ENCODE measurements at places on chromosomes 1 and 21.

DNA sequence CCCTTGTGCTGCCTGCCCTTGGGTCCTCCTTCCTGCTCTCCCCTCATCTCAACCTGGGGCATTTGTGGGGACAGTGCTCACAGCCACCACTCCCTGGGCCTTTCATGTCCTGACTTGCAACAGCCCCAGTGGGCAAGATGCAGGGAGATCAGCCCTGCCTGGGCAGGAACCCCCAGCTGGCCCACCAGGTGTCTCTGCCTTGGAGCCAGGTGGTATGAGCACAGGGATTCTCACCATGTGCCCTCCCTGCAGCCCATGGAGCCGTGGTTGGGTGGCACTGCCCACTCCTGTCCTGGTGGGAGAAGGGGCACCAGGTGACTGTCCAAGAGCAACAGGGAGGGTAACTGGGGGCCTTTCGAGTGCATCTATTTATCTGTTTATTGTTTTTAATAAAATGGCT is 100.4 kb downstream of the AJAP1 start:
- no peak for DNase-seq

DNA sequence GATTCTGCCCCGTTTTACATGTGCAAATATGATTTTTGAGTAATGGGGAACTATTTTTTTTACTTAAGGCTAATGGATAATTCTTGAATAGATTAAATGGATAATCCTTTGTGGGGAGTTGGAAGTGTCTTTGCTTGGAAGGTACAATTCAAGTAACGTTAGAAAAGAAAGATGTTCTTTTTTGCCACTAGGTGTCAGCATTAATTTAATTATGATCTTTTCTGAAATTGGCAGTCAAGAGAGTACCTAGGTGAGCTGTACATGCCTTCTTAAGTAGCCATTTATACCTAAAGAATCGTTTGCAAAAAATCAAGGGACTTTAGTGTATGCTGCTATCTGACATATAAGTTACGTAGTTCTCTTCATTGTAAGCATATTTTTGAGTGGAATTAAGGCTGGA is 2.2 kb downstream of the FBXO28 start:
- no peak for DNase-seq

GRCh38 chr1:66725885-66726665 is 26.2 kb upstream of the DYNLT5 start:
- DNase-seq, result peak; percentile 29

GRCh38 chr1:92408825-92409224 is 77.9 kb downstream of the GFI1 start:
- no peak for DNase-seq

DNA sequence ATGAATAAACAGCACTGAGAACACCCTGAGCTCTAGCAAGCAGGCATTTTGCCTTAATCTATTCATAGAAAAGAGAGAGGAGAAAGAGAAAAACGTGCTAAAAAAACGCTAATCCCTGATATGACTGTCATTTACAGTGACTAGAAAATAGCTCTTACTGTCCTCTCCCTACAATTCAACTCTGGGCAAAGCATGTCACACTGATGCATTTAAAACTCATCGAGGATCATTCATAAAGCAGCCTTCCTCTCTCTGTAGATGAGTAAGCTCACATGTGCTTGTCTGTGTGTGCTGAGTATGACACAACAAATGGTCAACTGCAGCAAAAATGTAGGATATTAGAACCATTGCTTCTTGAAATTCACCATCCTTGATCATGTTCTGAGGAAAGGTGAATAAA is 109.0 kb downstream of the SGIP1 start:
- DNase-seq, result no peak

GRCh38 chr1:6012529-6013318 is 20.5 kb upstream of the NPHP4 start:
- DNase-seq, result no peak

DNA sequence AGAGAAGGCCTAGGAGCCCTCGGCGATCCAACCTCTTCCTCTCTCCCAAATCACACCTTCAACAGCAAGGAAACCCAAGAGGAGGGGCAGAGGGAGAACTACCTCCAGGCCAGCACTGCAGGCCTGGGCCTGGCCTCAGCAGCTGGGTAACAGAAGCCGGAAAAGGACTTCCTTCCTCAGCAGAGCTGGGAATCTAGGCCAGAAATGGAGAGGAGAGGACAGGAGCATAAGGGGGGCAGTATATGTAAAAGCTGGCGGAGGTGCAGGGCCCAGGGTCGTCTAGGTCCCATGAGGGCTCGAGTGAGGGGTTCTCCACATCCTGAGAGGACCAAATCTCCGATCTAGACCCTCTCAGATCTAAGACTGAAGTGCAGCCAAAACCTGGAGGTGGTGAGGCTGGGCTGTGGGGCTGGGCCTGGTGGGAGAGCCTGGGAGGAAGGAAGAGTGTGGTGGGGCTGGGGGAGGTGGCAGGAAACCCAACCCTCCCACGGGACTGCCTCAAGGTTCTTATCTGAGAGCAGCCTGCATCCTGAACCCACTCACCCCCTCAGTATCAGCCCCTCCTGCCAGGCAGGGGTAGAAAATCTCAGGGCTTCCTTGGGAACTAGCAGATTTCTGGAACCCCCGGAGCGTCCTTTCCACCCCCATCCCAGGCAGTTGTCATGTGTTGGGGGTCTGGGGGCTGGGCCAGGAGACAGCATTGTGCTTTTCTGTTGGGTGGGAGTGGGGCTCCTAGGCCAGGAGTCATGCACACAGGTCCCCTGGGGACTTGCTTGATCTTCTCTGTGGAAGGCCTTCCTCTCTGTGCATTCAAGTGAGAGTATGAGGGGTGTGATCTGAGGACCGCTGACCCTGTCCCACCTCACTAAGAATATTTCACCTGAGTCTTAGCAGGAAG is 33.0 kb downstream of the PIK3C2B start:
- DNase-seq, result no peak

- no peak for DNase-seq
Observed at GRCh38 chr1:36465731-36466369, 1.7 kb upstream of the MRPS15 start.

DNA sequence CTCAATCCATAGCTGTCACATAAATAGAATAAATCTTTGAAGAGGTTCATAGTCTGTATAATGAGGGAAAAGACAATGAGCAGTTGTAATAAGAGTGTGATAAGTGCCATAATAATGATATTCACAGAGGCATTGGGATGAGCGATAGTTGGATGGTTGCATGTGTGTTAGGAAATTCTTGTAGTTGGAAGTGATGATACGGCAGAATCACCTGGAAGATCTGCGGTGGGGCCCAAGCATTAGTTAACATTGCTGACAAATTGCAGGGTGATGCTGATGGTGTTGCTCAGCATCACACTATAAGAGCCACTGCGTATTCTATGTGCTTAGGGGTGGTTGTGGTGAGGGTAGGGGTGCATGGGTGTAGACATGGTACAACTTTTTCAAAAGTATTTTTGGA is 41.1 kb downstream of the ADGRL2 start:
- DNase-seq, result no peak

Data from progenitor cell of endocrine pancreas (in vitro differentiated cells).